ENCODE measurements at places on chromosomes 16 and 17.

- no peak for DNase-seq
Observed at GRCh38 chr16:78668393-78668792, 568.9 kb downstream of the WWOX start.

GRCh38 chr16:75550211-75550662 lies 5.8 kb downstream of the TMEM231 start:
- DNase-seq: no peak

DNA sequence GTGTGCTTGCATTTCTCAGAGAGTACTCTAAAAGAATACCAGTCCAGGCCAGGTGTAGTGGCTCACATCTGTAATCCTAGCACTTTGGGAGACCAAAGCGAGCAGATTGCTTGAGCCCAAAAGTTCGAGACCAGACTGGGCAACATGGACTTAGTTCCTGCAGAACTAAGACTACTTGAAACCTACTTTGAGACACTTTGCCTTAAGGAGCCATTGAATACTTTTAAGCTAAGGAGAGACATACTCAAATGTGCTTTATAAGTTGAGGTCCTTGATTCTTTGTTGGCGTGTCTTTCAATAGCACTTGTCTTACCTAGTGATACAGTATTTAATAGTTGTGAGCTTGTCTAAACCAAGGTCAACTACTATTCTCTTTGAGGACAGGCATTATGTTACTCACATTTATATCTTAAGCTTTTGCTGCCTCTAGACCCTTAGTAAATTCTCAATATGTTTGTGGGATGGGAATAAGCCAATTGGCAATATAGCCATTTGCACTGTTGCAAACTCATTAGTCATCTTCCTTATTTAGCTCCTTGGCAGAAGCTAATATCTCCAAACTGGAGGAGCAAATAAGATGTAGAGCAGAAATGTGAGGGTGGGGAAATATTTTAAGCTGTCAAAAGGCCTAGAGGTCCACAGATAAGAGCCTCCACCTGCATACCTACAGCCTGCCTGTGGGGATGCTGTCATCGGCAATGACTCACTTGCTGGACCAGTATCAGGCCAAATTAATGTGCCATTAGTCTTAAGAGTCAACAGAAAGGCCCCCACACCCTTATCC lies 16.3 kb downstream of the SCPEP1 start:
- no peak for DNase-seq

- no peak for DNase-seq
Observed at GRCh38 chr16:72532906-72533410, 361.0 kb upstream of the PMFBP1 start.

GRCh38 chr17:48351911-48352332 lies 78.1 kb downstream of the SKAP1 start:
- DNase-seq: no peak

DNA sequence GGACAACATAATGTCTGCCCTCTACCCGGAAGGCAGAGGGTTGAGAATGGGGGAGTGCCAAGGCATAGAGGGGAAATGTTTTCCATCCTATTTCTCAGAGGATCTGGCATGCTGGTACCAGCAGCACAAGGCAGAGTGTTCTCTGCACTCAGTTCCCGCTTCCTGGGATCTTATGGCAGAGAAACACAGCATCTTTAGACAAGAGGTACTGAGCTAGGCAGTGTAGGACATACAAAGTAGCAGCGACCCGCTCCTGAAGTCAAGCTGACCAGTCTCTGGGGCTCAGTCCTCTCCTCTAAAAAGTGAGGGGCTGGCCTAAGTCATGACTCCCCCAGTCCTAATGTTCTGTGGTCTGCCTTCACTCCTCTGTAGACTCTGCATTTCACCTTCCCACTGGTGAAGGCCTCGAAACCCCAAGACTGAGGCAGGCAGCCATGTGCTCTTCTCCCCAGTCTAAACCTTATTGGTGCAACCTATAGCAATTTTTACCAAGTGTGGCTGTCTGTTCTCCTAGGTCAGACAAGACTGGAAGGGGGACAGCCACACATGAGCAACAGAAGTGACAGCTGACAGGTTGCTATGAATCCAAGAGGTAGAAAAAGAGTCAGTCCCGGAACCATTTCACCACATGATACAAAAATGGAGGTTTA lies 11.3 kb upstream of the TSPOAP1 start:
- no peak for DNase-seq

DNA sequence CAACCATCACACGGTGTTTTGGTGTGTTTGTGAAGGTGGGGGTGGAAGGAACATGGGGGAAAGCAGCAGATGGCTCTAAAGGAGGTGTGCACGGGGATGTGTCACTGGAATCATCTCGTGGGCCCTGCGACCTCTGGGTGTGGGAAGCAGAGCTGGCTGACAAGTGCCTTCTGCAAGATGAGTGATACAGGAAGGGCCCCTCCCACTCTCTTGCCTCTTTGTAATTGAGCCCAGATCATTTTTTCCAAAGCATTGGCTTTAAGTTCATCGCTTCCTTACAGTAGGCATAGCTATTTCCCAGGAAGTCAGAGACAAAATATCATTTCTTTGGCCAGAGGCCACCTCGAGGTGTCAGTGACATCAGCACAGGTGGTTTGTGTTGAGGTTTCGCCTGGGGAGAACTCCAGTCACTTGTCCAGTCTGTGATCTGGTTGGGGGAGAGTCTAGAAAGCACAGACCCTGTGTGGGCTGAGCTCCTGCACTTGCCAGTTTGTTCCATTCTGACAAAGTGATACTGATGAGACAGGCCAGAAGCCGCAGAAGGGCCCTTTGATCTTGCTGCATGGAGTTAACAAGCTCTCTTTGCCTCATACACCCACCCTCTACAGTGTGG lies 20.6 kb upstream of the SNTB2 start:
- DNase-seq: peak; percentile 10

- DNase-seq: no peak
Observed at GRCh38 chr17:81165246-81166032, at the start of gene PVALEF. TSS of gene PVALEF (plus strand) at chr17:81165507. CDS start at chr17:81181227, 15,720 bp downstream.

- DNase-seq: no peak
Observed at GRCh38 chr16:17989255-17989654, 347.3 kb downstream of the NPIPA8 start.

DNA sequence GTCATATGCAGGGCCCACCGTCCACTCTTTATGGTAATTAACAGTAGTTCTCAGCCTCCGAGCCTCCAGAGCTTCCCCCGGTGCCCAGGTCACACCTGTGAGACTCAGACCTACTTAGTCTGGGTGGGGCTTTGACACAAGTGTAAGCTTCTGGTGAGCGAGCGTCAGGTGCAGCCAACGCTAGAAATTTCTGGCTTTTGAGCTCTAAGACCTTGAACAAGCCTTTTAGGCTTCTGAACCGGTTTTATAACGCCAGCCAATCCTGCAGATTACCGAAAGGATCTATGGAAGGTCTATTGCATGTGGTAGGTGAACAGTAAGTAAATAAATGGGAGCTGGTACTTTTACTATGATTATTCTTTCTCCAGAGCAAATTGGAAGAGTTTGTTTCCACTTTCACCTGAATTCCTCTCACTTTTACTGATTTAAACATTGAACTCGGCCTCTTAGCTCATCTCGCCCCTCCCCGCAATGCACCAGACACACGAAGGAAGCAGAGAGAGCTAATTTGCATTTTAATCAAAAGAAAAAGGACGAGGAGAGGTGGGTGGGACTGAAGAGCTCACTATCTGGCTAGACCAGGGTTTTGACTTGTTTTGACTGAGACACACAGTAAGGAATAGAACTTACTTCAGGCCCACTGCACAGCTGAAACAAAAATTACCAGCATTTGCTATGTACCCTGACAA lies 47.1 kb downstream of the ABAT start:
- no peak for DNase-seq

- no peak for DNase-seq
Observed at GRCh38 chr17:6657633-6658287, 6.2 kb downstream of the C17orf100 start.

GRCh38 chr17:40074175-40074512 lies 11.4 kb downstream of the THRA start:
- no peak for DNase-seq

GRCh38 chr17:33978889-33979288 lies 276.2 kb upstream of the CCL2 start:
- DNase-seq: no peak

DNA sequence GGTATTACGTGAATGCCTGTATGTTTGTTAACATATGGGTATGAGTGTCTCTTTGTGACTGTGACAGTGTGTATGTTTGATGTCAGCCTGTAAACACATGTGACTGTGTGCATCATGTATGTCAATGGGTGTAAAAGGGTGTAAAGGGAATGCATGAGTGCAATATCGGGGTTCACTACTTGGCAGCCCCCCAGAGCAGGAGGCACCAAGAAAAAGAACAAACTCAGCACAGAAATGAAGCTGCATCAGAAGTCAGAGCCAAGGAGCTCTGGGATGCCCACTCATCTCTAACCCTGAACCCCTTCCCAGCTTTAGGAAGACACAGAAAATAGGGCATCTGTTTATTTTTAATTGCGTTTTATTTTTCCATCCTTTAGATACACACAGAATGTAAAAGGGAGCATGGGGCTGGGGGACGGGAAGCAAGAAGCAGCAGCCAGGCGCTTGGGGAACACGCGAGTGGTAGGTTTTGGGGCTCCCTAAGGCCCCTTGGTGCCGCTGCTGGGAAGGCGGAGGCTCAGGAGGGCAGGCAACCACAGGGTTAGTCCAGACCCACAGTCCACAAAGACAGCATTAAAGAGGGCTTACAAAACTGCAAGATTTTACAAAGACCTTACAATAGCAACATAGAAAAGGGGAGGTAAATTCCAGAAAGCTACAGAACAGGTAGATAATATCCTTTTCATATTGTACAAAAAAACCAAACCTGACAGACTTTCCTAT lies 2.3 kb upstream of the HOXB6 start:
- DNase-seq: no peak

GRCh38 chr16:4415538-4416199 lies 727 bp downstream of the CORO7 start:
- no peak for DNase-seq

DNA sequence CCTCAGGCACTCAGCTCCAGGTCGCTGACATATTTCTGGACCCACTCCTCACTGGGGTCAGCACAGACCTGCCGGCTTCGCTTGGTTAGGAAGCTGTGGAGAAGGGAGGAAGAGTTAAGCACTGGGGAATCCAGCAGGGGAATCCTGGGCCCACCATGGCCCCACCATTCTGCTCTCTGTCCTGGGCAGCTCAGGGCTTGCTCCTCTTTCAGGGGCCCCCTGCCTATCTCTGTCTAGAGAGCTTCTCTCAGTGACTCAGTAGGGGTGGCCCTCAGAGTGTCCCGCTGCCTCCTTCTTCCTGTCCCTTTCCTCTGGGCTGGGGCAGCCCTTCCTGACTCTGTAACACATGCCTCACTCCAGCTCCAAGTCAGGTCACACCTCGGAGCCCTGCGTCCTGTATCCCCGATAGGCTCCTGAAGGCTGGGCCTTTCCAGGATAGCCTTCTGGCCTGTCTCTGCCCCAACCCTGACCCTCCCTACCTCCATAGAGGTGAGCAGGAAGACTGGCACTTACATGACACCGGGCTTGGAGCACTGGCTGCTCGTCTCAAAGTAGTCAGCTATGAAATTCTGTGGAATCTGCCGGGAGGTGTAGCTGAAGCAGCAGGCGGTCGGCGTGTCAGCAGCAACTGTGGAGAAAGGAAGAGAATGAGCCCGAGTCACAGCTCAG lies 1.1 kb downstream of the CCL3 start:
- no peak for DNase-seq
